ENCODE measurements at places on chromosomes 11 and 22. TPM values are rescaled to one million over a fixed set of nuclear protein-coding genes. Genes with fewer than 3 reads are reported as not detected.

MN1 gene
- total RNA-seq, result 3.9 TPM

CHRM1 gene
- total RNA-seq, result not detected

MGAT3 gene
- 0.64 TPM for total RNA-seq

CARD18 gene
- total RNA-seq, result under 0.01 TPM

GDPD4 gene
- total RNA-seq, result 0.64 TPM

RRAS2 gene
- total RNA-seq, result 138 TPM

ADAMTS8 gene
- not detected for total RNA-seq

OR4C12 gene
- total RNA-seq, result not detected

PKP3 gene
- 2.2 TPM for total RNA-seq

HBG2 gene
- total RNA-seq, result not detected

MS4A1 gene
- not detected for total RNA-seq

APOA4 gene
- total RNA-seq, result not detected

KDM4E gene
- total RNA-seq, result not detected

RAG2 gene
- not detected for total RNA-seq

MYO7A gene
- total RNA-seq, result 0.43 TPM

OR10D3 gene
- total RNA-seq, result not detected

LRRN4CL gene
- 15.5 TPM for total RNA-seq
